ENCODE measurements at places on chromosomes 5 and 9.
A peak's percentile ranks its signal among the peaks of the same experiment; 100 is the strongest.

- DNase-seq, result no peak
These were observed 182.1 kb downstream of the SNCAIP start for GRCh38 chr5:122494109-122494508.

GRCh38 chr5:55994495-55994997 lies at the start of gene IL6ST:
IL6ST (minus strand) TSS chr5:55994963; CDS start chr5:55976278, 18,685 bp downstream.
- DNase-seq, result no peak

- DNase-seq, result no peak
These were observed 44.5 kb upstream of the NR5A1 start for GRCh38 chr9:124551472-124552272.

- peak; percentile 92 for DNase-seq
These were observed 9.9 kb downstream of the CCDC69 start for GRCh38 chr5:151213803-151214613.

DNA sequence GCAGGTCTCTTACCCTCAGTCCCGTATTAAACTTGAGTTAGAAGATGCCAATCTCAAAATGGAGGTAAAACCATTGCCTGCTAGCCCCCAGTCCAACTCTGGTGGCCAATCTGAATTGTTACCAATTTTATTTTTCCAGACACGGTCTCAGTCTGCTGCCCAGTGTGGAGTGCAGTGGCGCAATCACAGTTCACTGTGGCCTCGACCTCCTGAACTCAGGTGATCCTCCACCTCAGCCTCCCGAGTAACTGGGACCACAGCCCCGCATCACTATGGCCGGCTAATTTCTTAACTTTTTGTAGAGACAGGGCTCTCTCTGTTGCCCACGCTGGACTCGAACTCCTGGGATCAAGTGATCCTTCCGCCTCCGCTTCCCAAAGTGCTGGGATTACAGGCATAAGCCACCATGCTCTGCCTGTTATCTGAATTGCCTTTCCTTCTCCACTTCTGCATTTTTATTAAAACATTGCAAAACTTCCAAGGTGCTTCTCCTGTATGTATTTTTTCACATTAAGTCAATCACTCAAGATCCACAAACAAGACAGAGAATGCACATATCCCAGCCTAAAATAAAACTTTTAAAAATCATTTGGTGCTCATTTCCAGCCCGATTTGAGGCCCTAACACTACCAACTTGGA lies 2.3 kb downstream of the FANCC start:
- no peak for DNase-seq

DNA sequence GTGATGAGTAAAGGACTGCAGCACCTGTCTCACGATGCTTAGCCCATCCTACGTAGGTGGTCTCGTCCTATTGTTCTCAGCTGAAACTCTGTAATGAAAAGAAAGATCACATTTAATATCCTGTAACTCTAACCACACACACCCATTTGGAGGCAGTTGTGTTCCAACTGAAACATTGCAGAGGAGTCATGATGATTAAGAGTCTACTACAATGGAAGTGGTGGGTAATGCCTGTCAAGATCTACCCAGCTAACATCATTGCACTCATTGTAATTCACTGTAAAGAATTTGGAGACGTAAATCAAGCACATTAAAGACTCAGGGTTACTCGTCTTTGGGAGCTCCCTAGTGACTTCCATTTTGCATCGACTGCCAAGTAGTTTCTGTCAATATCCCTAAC lies 106.0 kb upstream of the PTPN3 start:
- no peak for DNase-seq

- DNase-seq, result no peak
These were observed 29.9 kb upstream of the TCF7 start for GRCh38 chr5:134084570-134084969.

DNA sequence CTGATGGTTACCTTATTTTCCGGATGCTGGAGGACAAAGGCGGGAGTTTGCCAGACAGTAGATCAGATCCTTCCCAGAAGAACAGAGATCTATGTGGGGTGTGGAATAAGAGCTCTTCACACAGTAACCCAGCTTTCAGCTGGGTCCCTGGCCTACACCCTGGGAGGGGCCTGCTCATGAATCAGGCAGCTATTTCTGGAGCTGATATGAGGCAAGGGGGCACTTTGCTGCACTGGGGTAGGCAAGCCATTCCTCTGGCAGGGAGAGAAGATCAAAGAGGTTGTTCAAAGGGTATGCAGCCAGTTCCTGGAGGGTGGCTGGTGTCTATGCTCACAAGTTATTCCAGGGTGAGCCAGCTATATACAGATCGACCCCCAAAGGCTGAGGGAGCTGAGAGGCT lies 48.6 kb downstream of the CYSTM1 start:
- peak; percentile 49 for DNase-seq

- DNase-seq, result no peak
These were observed 13.0 kb upstream of the DPM2 start for GRCh38 chr9:127950513-127951289.

DNA sequence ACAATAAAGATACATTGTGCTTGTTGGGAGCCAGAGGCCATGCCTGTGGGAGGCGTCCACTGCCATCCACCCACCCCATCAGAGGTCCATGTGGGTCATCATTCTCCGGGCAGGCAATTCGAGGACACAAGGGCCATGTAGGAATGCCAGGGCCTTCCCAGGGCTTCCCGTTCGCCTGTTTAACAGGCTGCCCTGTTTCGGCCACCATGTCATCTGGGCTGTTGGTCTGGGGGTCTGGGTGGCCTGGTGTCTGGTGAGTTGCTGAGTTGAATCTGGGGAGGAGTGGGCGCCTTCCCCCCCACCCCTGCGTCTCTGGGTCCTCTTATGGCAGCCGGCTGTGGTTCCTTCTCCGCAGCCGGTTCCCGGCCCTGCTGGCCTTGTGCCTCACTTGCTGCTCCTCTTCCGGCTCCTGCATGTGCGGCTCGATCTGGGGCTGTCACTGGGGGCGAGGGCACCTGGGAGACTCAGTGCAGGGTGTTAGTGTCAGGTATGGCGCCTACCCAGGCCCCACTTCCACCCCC lies 117.4 kb downstream of the WNK2 start:
- no peak for DNase-seq

GRCh38 chr5:9553561-9553960 lies 7.7 kb upstream of the SEMA5A start:
- no peak for DNase-seq

DNA sequence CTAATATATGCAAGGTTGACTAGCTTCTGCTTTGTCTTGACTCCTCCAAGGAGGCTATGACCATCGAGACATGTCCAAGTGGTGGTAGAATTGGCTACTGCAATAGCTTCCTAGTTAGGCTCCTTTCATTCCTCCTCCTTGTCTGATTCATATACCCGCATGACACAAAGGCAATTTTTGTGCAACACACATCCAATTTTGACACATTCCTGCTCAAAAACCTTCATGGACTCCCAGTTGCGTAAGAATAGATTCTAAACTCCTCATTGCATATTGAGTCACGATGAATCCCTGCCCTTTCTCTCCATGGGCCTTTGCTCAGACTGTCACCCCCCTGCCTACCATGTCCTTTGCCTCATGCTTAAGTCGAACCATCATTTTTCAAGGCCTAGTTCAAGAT lies 344.5 kb downstream of the ACTL7B start:
- DNase-seq, result no peak

DNA sequence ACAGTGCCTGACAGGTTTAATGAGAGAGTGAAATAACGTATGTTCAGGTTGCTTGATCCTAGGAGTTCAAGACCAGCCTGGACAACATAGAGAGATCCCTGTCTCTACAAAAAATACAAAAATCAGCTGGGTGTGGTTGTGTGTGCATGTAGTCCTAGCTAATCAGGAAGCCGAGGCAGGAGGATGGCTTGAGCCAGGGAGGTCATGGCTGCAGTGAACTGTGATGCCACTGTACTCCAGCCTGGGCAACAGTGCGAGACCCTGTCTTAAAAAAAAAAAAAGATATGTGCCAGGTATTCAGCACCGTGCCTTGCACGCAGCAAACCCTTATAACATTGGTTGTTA lies 38.8 kb upstream of the SPRY4 start:
- no peak for DNase-seq

GRCh38 chr5:159273923-159274322 lies 10.8 kb downstream of the UBLCP1 start:
- DNase-seq, result no peak

DNA sequence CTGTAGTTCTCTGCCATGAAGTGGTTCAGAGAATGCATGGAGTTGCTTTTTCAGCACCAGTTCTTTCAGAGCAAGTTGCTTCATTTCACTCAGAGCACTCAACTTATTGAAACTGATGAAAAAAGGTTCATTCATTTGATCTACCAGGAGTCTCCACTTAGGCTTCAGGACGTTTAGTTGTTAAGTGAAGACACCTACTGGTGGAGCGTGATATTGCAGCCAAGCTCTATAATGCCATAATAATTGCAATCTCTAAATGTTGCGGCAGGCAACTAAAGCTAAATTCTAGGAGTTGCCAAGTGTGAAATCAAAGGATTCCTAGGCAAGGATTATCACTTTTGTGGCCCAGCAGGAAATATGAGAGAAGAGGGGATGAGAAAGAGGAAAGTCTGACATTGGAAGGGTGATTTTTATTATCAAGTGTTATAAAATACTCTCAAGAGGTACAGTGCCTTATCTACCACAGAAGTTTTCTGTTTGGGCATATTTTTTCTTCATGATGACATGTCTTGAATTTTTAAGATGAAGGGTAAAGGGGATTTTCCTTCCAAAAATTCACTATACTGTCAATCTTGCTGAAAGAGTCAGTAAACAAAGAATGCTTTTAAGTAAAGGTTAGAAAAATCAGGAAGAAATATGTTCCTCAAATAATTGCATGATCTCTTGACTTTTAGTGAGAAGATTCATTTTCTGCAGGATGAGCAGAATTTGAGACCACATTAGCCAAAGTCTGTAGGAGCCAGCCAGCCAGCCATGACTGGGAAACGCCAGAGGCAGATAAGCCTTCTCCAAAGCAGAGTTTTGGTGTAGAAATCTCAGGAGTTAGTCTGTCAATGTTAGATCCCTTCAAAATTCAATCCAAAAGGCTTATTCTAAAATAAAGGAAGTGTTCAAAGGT lies 83.4 kb downstream of the SH3PXD2B start:
- no peak for DNase-seq

- DNase-seq, result no peak
These were observed 2.6 kb downstream of the STRBP start for GRCh38 chr9:123265833-123266232.

DNA sequence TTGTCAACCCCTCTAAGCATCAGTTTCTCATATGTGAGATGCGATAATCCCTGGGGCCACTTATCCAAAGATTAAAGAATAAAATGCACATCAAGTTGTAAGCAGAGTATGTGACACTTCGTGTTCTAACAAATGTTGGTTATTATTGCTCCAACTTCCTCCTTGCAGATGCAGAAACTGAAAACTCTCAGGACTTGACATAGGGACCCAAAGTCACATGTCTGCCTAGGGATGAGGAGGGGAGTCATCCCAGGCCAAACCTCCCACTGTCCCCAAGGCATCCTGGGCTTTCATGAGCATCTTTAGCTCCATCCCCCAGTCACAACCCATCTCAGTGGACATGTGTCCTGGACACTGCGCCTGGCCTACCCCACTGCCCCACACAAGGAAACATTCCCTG lies 27.5 kb upstream of the SYK start:
- no peak for DNase-seq

GRCh38 chr9:97992219-97992618 lies 9.1 kb downstream of the ANP32B start:
- no peak for DNase-seq

DNA sequence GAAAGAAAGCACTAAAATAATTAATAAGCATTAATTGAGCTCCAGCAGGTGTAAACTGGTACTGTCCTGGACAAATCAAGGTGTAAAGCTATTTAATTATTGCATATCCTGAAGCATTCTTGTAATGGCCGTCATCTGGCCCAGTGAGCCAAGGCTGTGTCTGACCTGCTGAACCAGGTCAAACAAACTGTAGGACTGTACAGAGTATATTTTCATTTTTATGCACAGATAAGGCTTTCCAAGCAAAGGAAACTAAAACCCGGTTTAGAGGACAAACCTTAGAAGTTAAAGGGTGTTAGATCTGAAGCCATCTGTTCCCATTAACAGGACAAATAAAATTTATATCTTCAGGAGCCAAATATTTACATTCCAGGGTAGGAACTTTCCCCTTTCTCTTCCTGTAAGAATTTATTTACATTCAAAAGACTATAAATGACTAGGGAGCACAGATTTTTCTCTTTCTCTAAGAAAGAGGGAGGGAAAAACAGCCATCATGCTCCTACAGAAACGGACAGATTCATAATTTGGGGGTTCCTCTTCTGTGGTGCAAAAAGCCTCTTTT lies 69.8 kb downstream of the ESM1 start:
- DNase-seq, result no peak

GRCh38 chr9:37678789-37679273 lies 28.1 kb downstream of the FRMPD1 start:
- DNase-seq, result no peak

DNA sequence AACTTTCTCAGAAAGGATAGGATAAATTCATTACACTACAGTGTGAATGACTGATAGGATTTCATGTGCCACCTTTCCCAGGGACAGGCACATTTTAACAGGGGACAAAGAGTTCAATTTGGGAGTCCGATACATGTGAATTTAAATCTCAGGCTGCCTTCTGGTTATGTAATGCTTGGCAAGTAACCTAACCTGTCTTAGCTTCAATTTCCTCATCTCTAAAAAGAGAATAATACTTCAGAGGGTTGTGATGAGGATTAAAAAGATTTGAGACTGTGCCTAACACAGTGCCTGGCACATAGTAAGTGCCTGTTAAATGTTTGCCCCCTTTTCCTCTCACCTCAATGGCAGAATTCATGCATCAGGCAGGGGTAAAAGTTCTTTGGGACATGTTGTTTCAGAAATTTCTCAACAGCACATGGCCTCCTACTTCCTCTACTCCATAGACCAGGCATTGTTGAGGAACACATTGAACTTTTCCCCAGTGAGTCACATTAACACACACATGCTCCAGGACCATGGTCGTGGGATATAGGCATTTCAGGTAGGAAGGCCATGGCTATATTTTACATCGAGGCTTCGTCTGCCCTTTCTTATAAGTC lies 94.6 kb upstream of the EGFLAM start:
- no peak for DNase-seq

DNA sequence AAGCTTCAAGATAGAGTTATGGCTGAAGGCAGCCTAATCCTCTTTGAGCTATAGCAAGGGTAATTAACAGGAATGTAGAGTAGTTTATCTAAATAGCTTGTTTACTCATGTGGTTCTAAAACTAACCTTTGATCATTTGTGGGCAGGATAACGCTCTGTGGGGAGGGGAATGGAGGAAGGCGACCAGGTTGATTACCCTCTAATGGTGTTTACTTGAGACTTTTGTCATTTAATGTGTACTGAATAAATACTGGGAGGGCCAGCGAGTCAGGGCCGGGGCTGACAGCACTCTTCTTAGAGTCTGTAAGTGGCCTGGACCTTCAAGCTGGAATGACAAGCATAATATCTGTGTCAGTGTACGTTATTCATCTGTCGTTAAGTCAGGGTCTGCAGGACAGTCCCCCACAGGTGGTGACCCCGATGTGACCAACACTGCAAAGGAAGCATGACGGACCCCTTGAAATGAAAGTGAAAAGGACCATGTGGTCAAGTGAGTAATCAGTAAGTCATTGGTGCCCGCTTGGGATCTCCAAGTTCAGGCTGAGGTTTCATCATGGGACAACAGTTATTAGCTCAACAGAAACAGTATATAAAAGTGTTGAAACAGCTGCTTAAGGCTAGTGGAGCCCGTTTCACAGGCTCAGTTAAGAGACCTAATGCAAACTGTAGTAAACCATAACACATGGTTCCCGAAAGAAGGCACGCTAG lies 162.6 kb downstream of the CPLANE1 start:
- no peak for DNase-seq
